ENCODE measurements at places on chromosomes 11 and 22.

GRCh38 chr11:96658436-96658835 is 268.6 kb downstream of the JRKL start:
- DNase-seq = no peak

DNA sequence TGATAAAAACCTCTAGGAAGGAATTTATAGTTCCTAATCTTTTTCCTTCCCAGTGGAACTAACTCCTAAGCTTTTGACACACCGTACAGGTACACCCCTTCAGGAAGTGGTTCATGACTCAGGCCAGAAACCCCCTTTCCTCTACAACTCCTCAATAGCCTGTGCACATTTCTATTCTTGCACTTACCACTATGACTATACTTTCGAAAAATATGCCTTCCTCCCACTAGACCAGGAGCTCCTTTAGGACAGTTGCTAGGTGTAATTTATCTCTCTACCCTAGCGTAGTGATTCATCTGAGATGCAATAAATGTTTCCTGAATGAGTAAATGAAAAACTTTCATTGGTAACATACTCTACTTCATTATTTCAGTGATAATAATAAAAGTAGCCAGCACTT is 14.5 kb downstream of the MAP6 start:
- DNase-seq = no peak

- DNase-seq = no peak
These were observed 268.1 kb downstream of the BUD13 start for GRCh38 chr11:116504541-116505297.

DNA sequence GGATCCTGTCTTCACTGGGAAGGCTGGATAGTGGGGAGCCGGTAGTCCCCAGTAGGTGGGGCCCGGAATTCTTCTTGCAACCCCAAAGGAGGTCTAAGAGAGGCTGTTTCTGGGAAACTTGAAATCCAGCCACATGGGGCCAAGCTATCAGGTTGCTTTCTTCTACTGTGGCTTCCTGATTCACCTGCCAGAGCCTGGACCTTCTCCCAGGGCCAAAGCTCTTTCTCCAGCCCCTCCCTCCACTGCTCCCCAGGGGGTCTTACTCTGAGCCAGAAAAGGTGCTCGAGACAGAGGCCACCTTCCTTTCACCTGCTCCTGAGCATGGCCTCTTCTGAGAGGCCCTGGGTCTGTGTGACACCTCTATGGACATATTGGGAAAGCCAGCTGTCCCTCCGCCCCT is 9.1 kb downstream of the TST start:
- no peak for DNase-seq

DNA sequence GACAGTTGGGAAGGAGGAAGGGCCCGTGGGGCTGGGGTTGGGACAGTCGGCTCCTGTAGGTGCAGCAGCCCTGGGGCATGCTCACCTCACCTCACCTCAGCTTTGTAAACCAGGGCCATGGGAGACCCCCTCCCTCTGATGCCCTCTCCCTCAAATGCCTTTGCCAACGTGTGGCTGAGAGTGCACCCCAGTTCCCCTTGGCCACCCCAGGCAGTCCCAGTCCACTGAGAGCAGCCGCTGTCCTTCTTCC is 4.2 kb upstream of the NEAT1 start:
- DNase-seq = no peak

GRCh38 chr11:121367001-121367843 is 74.7 kb downstream of the SC5D start:
- peak; percentile 71 for DNase-seq

- DNase-seq = no peak
These were observed 4.6 kb upstream of the LGALS12 start for GRCh38 chr11:63501236-63501635.

GRCh38 chr22:32341122-32341740 is 16.4 kb upstream of the RFPL3 start:
- no peak for DNase-seq

- no peak for DNase-seq
These were observed 18.1 kb upstream of the EFCAB6 start for GRCh38 chr22:43829904-43830851.

GRCh38 chr11:73907191-73907590 is 30.4 kb downstream of the PAAF1 start:
- DNase-seq = no peak

DNA sequence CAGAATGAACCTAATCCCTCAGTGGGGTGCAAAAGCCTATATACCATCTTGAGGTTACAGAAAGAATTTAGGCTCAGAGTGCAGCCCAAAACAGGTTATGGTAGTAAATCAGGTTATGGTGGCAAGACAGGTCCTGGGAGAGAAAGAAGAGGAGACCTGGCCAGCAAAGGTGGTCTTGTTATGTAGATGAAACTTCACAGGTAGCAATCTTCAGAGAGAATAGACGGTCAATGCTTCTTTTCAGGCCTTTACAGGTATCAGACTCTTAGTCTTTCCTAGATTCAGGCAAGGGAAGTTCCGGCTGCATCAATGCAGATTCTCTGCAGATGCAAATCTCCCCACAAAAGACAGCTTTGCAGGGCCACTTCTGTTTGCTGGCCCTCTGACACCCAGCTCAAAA is 45.8 kb upstream of the SORL1 start:
- DNase-seq = no peak

DNA sequence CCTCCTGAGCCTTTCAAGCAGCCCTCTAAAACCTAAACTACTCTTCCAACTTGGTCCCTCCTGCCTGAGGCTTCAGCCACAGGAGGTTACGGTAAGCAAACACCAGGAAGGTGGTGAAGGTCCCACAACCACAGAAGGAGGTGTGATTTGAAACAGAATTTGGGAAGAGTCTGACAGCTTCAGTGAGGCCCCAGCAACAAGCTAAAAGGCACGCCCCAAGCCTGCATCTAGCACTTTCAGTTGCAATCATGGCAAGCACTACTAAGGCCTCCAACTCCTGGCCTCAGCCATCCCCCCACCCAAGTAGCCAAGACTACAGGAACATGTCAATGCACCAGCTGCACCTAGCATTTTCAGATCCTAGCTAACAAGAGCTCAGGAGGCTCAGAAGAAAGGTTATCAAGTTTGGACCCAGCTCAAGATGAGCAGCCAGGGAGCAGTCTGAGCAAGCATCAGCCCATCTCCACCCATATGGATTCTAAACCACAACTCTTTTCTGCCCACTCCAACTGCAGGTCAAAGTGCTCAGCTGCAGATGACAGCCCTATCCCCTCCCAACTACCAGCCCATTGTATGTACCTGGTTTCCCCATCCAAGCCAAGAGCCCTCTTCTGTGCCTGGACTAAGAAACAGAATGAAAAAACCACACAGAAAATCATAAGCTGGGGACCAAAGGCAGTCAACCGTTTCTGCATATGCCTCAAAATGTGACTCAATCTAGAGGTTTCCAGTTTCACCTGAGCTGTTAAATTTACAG is 10.4 kb upstream of the AHNAK start:
- peak; percentile 73 for DNase-seq

Measured in CD4-positive, alpha-beta T cell treated with Interleukin-4 for 1 hour (primary cell).